Esophagus muscularis mucosa (tissue), 4 donors: ENCODE measurements at places on chromosomes 2 and 18. TPM values are rescaled to one million over a fixed set of nuclear protein-coding genes. Genes with fewer than 3 reads are reported as not detected.

GRCh38 chr2:106140913-106141312 lies 53.2 kb downstream of the UXS1 start:
- H3K4me3 ChIP-seq, result no peak overlapping the region
- H3K27me3 ChIP-seq, result no peaks in the 10 kb centered on the region
- DNase-seq, result no peak
- no peak overlapping the region for H3K27ac ChIP-seq

DNA sequence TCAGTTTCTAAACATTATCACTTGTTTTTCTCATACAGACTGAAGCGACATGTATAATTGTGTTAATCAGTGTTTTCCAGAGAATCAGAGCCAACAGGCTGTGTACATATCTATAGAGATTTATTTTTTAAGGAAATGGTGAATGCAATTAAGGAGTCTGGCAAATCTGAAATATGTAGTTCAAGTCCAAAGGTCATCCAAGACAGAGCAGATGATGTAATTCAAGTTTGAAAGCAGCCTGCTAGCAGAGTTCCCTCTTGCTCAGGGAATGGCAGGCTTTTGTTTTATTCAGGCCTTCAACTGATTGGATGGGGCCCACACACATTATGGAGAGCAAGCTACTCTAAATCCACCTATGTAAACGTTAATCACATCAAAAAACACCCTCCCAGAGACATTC lies 282.6 kb downstream of the CBLN2 start:
- H3K4me3 ChIP-seq, result no peak overlapping the region
- no peak for DNase-seq
- H3K36me3 ChIP-seq, result no peaks in the 10 kb centered on the region
- no peak overlapping the region for H3K27ac ChIP-seq
- no peaks in the 10 kb centered on the region for H3K4me1 ChIP-seq

- peaks cover 3% of the 10 kb centered on the region for H3K4me1 ChIP-seq
- no peak overlapping the region for H3K4me3 ChIP-seq
- DNase-seq, result no peak
- H3K27ac ChIP-seq, result no peak overlapping the region
- no peaks in the 10 kb centered on the region for H3K27me3 ChIP-seq
- peaks cover 3% of the 10 kb centered on the region for H3K36me3 ChIP-seq
Measured at GRCh38 chr2:74925361-74925786, 33.1 kb upstream of the POLE4 start.

- H3K27ac ChIP-seq, result peak overlapping the region; percentile 62
- H3K27me3 ChIP-seq, result no peaks in the 10 kb centered on the region
- peak overlapping the region; percentile 15 for H3K4me3 ChIP-seq
- H3K4me1 ChIP-seq, result peaks cover 18% of the 10 kb centered on the region
- no peak for DNase-seq
Measured at GRCh38 chr2:112680666-112681101, 34.9 kb downstream of the SLC20A1 start.

- H3K27ac ChIP-seq, result no peak overlapping the region
- no peaks in the 10 kb centered on the region for H3K4me1 ChIP-seq
- no peak overlapping the region for H3K4me3 ChIP-seq
Measured at GRCh38 chr18:53451902-53452301, 772.6 kb downstream of the MBD2 start.

DNA sequence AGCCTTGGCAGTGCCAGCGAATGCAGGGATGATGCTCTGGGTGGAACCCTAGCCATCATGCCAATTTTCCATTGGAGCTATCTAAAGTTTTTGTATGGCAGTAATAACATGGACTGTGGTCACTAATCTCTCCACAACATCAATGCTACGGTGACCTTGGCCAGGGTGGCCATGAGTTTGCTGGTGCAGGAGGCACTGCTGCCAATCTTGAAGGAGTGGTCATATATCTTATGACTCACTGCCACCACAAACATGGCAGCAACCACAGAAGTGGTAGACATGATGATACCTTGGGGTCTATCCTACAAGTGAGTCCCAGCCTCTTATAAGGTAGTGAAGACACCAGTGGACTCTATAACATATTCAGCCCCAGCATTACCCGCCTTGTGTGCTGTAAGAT lies 104.6 kb downstream of the EVA1A start:
- H3K27ac ChIP-seq, result no peak overlapping the region
- H3K4me1 ChIP-seq, result no peaks in the 10 kb centered on the region
- DNase-seq, result no peak
- no peak overlapping the region for H3K4me3 ChIP-seq
- no peaks in the 10 kb centered on the region for H3K36me3 ChIP-seq
- H3K27me3 ChIP-seq, result peaks cover 5% of the 10 kb centered on the region

DNA sequence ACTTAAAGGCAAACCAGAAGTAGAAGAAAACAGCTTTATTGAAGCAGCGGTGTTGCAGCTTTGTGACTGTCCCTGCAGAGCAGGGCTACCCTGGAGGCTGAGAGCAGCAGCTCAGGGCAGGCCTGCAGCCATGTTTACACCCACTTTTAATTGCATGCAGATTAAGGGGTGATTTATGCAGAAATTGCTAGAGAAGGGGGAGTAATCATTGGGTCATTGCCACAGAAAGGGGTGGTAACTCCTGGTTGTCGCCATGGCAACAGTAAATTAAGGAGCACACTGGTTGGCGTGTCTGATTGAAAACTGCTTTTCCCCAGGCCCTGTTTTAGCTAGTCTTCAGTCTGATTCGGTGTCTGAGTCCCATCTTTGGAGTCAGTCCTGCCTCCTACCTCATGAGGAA lies 195.4 kb upstream of the HDAC4 start:
- no peak overlapping the region for H3K27ac ChIP-seq
- no peak for DNase-seq
- no peak overlapping the region for H3K4me3 ChIP-seq
- no peaks in the 10 kb centered on the region for H3K27me3 ChIP-seq
- no peaks in the 10 kb centered on the region for H3K36me3 ChIP-seq
- H3K4me1 ChIP-seq, result no peaks in the 10 kb centered on the region

GRCh38 chr2:38619458-38620164 lies 16.9 kb upstream of the HNRNPLL start:
- no peak overlapping the region for H3K27ac ChIP-seq
- H3K4me1 ChIP-seq, result peaks cover 17% of the 10 kb centered on the region
- DNase-seq, result no peak
- H3K27me3 ChIP-seq, result no peaks in the 10 kb centered on the region
- no peak overlapping the region for H3K4me3 ChIP-seq
- H3K36me3 ChIP-seq, result no peaks in the 10 kb centered on the region

- H3K4me3 ChIP-seq, result no peak overlapping the region
- no peak overlapping the region for H3K27ac ChIP-seq
- DNase-seq, result no peak
- H3K27me3 ChIP-seq, result no peaks in the 10 kb centered on the region
- no peaks in the 10 kb centered on the region for H3K36me3 ChIP-seq
Measured at GRCh38 chr2:213224366-213224765, 59.9 kb upstream of the SPAG16 start.

DNA sequence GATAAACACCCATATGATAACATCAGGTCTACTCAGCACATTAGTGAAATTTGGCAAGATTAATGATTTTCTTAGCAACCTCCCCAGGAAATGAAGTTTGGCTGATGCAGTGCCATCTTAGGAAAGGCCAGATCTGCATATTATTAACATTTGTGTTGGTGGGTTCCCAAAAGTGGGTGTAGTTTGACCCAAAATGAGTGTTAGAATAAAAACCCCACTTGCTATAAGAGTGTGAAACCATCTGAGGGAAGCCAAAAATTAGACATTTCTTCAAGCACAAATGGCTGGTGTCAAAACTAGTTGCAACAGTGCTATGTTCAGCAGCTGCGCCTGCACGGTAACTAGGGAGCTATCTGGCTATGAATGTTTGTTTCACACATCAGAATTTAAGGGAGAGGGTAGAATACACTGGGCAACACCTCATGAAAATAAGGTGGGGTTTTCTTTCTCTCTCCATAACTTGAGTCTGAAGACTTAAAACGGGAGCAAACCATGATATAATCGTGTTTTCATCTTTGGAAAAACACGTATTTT lies 15.9 kb upstream of the CSRNP3 start:
- no peaks in the 10 kb centered on the region for H3K36me3 ChIP-seq
- H3K27ac ChIP-seq, result no peak overlapping the region
- DNase-seq, result no peak
- H3K4me1 ChIP-seq, result no peaks in the 10 kb centered on the region

- DNase-seq, result no peak
- no peak within 1 kb of the TSS for H3K4me3 ChIP-seq
- H3K27ac ChIP-seq, result no peak within 1 kb of the TSS
- no peaks in the 10 kb centered on the region for H3K36me3 ChIP-seq
Measured at GRCh38 chr2:206642075-206643025, at the start of gene FAM237A. TSS of gene FAM237A (plus strand) at chr2:206642487. CDS start at chr2:206644237, 1,750 bp downstream.

GRCh38 chr2:147660680-147661079 lies 184.1 kb upstream of the ACVR2A start:
- no peak overlapping the region for H3K4me3 ChIP-seq
- DNase-seq, result no peak
- H3K4me1 ChIP-seq, result no peaks in the 10 kb centered on the region
- H3K27me3 ChIP-seq, result no peaks in the 10 kb centered on the region

GRCh38 chr2:71583876-71584275 lies 130.5 kb downstream of the DYSF start:
- H3K4me1 ChIP-seq, result no peaks in the 10 kb centered on the region
- no peak for DNase-seq
- H3K27ac ChIP-seq, result no peak overlapping the region
- peaks cover 11% of the 10 kb centered on the region for H3K36me3 ChIP-seq

- H3K27me3 ChIP-seq, result no peaks in the 10 kb centered on the region
- H3K36me3 ChIP-seq, result no peaks in the 10 kb centered on the region
- H3K4me3 ChIP-seq, result no peak overlapping the region
- no peak overlapping the region for H3K27ac ChIP-seq
Measured at GRCh38 chr2:37984589-37984988, 59.5 kb downstream of the RMDN2 start.

DNA sequence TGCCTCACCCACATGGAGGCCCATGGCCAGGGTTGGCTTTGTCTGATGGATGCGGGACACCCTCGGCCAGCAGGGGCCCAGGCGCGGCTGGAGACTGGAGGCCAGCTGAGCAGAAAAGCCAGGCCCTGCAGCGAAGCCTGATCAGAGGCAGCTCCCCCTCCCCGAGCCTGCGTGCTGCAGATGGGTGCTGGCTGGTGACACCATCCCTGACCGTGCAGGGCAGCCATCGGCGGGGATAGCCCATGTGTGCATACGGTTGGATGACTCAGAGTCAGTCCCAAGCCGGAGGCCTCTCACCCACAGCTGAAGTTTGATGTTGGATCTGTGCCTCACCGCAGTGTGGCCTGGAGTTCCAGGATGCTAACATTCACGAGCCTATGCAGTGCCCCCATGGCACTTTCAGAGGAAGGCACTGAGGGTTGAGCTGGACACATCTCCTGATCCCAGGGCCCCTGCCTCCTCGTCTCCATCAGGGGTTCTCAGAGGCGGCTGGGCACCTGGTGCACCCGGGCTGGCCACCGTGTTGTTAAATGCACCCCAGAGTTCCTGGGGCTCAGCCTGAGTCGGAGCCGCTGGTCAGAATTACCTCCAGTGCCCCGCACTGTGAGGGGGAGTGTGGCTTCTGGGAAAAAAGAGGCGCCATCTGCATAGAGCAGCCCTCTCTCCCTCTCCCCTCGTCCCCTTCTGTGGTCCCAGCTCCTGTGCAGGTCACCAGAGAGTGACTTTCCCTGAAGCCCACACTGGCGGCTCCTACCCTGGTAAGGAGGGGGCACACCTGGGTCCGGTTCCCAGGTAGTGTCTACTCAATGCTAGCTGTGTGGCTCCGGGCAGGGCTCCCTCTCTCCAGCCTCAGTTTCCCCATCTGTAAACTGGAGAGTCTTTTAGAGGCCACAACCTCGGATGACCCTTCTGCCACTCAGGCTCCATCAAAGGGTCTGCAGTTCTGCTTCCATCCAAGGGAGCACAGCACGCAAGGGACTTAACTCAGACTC lies 19.4 kb upstream of the KIF1A start:
- no peaks in the 10 kb centered on the region for H3K36me3 ChIP-seq
- no peak overlapping the region for H3K27ac ChIP-seq
- H3K27me3 ChIP-seq, result no peaks in the 10 kb centered on the region

DNA sequence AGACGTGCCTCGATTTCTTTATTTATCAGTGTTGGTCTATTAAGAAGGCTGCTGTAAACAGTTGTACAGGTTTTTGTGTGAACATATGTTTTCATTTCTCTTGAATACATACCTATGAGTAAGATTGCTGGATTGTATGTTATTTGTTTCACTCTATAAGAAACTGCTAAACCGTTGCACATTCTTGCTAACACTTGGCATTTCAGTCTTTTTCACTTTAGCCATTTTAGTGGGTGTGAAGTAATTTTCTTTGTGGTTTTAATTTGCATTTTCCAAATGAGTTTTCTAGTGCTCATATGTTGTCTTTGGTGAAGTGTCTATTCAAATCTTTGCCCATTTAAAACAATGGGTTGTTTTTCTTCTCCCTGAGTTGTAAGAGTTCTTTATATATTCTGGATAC lies 221.5 kb upstream of the SMAD7 start:
- no peak overlapping the region for H3K4me3 ChIP-seq
- no peaks in the 10 kb centered on the region for H3K36me3 ChIP-seq
- no peaks in the 10 kb centered on the region for H3K27me3 ChIP-seq
- H3K27ac ChIP-seq, result no peak overlapping the region
- no peak for DNase-seq

GRCh38 chr2:20970068-20970467 lies 73.8 kb downstream of the APOB start:
- no peak for DNase-seq
- peak overlapping the region; percentile 54 for H3K27ac ChIP-seq
- H3K27me3 ChIP-seq, result no peaks in the 10 kb centered on the region
- peaks cover 43% of the 10 kb centered on the region for H3K4me1 ChIP-seq

- no peaks in the 10 kb centered on the region for H3K27me3 ChIP-seq
- H3K36me3 ChIP-seq, result no peaks in the 10 kb centered on the region
- no peak overlapping the region for H3K4me3 ChIP-seq
- no peak for DNase-seq
- H3K4me1 ChIP-seq, result no peaks in the 10 kb centered on the region
Measured at GRCh38 chr2:10137053-10137843, 14.7 kb downstream of the RRM2 start.

- H3K4me1 ChIP-seq, result peaks cover 37% of the 10 kb centered on the region
- H3K36me3 ChIP-seq, result no peaks in the 10 kb centered on the region
- H3K27ac ChIP-seq, result no peak overlapping the region
- DNase-seq, result no peak
- no peaks in the 10 kb centered on the region for H3K27me3 ChIP-seq
Measured at GRCh38 chr2:172457536-172457935, 30.1 kb downstream of the ITGA6 start.

DNA sequence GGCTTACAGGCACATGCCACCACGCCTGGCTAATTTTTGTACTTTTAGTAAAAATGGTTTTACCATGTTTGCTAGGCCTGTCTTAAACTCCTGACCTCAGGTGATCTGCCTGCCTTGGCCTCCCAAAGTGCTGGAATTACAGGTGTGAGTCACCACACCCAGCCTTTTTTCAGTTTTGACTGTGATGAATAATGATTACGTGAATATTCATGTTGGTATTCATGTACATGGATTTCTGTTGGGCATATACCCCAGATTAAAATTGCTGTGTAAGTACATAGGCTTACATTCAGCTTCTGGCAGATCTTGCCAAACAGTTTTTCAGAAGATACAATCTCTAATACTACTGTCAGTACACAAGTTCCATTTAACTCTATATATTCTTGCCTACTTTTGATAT lies 20.9 kb downstream of the SLC39A10 start:
- DNase-seq, result no peak
- no peak overlapping the region for H3K27ac ChIP-seq
- peaks cover 7% of the 10 kb centered on the region for H3K36me3 ChIP-seq
- no peak overlapping the region for H3K4me3 ChIP-seq

GRCh38 chr2:149781263-149781808 lies 193.8 kb upstream of the MMADHC start:
- no peaks in the 10 kb centered on the region for H3K4me1 ChIP-seq
- H3K4me3 ChIP-seq, result no peak overlapping the region
- H3K27me3 ChIP-seq, result no peaks in the 10 kb centered on the region
- H3K36me3 ChIP-seq, result no peaks in the 10 kb centered on the region
- no peak for DNase-seq

IL36RN gene
- total RNA-seq, result not detected

TDRD15 gene
- not detected for total RNA-seq

TEKT4 gene
- not detected for total RNA-seq

PAX8 gene
- total RNA-seq, result 0.99 TPM

MAL gene
- 42.8 TPM for total RNA-seq

FBXO36 gene
- 1.6 TPM for total RNA-seq
